GM12891 (cell line): ENCODE measurements at places on chromosomes 4 and X.

DNA sequence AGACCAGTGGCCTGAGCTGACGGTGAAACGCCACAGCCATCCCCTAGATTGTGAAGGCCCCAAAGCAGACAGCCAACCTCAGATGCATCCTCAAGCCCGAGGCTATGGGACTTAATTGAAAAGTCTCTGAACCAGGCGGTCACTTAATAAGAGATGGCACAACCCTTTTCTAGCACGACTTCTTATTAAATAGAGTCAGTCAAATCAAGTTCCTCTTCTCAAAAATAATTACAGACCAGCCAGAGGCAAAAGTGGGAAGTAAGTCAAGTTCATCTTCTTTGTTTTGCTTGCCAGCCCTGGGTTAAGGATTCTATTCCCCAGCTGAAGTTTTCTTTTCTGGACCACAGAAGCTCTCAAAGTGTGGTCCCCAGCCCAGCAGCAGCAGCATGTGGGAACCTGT lies 9.7 kb upstream of the SH3KBP1 start:
- DNase-seq = no peak

GRCh38 chr4:38804654-38805295 lies at the start of gene TLR1:
TSS of gene TLR1 (minus strand) at chr4:38804791. CDS start at chr4:38798831, 5,960 bp downstream.
- DNase-seq = no peak

- DNase-seq = no peak
Measured at GRCh38 chr4:14853176-14853943, 148.9 kb upstream of the CPEB2 start.

DNA sequence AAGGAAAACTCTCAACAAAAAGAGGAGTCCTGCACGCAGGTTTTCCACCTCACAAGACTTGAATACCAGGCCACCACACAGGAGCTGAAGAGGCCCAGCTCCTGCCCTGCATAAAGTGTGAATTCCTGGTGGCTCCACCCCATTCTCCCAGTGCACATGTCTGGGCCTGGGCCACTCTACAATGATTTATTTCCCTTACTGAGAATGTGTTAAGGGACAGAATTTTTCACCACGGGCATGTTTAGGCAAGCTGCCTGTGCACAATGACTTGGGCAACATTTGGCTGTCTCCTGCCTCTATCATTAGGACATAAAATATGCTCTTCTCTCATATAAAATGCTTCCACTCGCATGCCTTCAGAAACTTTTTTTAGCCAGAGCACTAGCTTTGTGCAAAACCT lies 197.1 kb downstream of the SLC7A11 start:
- DNase-seq = no peak

DNA sequence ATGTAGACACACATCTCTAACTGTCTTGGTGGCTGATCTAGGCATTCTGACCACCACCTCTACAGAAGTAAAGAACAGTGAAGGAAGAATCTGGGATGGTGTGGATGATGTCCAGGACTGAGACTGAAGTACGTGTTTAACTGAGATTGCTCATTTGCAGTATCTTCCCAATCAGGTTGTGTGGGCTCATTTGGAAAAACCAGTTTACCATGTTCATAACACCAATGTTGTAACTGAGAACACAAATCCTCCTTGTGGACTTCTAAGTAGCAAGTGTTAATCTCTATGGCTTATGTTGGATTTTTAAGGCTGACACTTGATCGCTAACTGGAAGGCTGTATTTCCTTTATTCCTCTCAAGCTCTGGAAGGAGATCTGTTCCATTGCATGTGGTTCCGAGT lies 144.7 kb downstream of the ZNF518B start:
- DNase-seq = no peak

DNA sequence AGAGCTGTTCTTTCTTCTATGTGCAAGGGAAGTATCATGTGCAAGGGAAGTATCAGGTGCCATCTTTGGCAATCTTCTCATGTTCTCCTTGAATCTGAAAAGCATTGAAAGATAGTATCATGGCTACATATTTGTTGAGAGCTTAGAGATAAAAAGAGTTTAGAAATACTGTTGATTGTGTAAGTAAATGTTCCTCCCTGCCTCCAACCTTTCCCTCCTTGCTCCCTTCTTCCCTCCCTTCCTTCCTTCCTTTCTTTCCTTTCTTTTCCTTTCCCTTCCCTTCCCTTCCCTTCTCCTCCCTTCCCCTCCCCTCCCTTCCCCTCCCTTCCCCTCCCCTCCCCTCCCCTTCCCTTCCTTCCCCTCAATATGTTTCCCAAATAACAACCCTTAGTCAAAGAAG lies 108.7 kb downstream of the GBA3 start:
- DNase-seq = no peak

DNA sequence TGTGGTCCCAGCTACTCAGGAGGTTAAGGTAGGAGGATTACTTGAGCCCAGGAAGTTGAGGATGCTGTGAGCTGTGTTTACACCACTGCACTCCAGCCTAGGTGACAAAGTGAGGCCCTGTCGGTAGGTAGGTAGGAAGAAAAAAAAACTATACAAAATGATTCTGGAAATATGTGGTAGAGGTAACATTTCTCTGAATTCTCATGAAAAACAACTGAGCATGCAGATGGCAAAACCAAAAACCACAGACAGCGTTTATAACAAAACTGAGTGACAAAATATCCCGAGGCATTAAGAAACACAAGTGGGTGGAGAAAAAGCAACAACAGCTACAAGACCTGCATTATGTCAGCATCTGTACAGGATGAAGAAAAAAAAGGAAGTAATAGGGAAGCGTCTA lies 211.7 kb downstream of the DLG3 start:
- no peak for DNase-seq

GRCh38 chrX:101164766-101165590 lies 54.6 kb upstream of the DRP2 start:
- DNase-seq = no peak

- no peak for DNase-seq
Measured at GRCh38 chr4:45199736-45200135, 473.4 kb upstream of the GNPDA2 start.

DNA sequence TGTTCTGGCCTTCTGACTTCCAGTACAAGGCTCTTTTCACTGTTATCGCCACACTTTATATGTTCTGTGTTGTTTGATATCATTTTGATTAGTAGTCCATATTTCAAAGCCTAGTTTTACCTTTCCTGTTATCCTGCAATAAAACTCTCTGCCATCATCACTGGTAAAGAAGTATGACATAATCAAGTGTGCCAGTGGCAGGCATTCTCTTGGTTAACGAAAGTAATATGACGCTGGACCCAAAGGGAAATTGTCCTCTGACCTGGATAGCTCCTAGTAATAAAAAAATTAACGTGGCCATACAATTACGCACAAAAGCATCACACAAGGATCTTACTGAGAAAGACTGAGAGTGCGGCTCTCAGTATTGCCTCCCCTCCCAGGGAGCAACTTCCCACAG lies 33.8 kb downstream of the DGKK start:
- no peak for DNase-seq

GRCh38 chr4:37981425-37981824 lies 21.2 kb downstream of the PTTG2 start:
- no peak for DNase-seq

- no peak for DNase-seq
Measured at GRCh38 chr4:5503336-5503936, 204.9 kb downstream of the EVC2 start.

DNA sequence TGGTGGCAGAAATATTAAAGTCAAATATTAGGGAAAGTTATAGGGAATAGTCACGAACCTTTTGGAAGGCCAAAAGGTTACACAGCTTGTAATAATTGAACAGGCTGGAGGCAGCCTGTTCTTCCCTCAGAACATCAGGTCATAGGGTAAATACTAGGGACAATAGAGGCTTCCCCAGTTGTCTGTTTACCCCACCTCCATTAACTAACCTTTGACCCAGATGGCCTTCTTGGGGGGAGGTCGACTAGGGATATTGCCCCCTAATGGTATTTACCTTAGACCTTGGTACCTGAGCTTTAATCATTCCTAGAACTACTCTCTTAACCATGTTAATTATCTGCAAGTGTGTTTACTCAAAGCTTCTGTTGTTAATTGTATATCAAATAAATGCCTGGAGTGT lies 26.0 kb downstream of the C4orf17 start:
- no peak for DNase-seq

DNA sequence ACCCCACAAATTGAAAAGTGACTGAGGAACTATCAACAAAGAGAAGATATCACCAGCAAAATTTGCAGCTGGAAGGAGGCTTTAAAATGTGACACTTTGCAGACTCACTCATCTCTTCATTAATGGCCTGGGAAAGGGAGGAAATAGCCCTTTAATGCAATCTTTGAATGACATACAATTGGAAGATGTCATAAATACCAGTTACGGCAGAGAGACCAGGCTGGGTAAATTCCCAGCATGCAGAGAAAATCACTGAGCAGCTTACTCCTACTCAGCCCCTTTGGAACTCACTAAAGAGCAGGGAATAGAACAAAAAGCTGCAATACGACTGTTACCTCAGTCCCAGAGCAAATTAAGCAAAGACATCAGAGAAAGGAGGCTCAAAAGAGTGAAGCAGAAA lies 238.9 kb downstream of the HS3ST1 start:
- no peak for DNase-seq

DNA sequence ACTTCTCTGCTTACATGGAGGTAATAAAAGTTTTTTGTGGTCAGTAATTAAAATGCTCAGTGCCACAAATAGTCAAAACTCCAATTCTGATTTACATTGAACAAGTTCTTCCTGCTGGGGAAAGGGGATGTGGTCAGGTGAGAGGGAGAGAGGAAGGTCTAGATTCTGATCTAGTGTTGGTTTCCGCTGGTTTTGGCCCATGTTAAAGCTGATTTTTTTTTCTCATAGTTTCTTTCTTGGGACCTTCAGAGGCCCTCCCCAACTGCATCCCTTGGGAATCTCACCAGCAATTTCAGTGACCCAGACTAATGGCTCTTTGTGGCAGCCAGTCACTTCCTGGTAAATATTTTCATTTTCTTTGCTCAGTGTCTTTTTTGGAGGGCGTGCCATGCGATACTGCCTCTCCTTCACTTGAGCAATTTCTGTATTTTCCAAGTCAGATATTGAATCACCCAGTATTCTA lies 332.7 kb downstream of the RAPGEF2 start:
- DNase-seq = no peak

DNA sequence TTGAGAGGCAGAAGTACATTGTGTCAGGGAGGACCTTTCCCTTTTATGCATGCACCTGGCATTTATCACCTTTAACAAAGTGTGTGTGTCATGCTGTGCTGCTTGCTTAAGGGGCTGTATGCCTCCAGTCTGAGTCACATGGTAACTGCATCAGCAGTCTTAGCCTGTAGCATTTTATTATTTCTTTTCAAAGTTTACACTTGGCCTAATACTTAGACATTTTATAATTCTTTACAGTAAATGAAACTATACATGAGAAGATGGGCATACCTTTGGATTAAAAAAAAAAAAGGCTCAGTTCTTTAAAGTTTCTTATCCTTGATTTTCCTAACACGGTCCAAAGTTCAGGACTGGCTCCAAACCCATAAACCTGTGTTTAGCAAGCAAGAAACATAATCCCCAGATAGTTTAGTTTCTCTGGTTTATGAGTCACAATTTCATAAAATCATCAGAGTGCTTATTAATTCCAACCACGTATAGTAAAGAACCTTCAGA lies 14.6 kb downstream of the NPNT start:
- DNase-seq = no peak

DNA sequence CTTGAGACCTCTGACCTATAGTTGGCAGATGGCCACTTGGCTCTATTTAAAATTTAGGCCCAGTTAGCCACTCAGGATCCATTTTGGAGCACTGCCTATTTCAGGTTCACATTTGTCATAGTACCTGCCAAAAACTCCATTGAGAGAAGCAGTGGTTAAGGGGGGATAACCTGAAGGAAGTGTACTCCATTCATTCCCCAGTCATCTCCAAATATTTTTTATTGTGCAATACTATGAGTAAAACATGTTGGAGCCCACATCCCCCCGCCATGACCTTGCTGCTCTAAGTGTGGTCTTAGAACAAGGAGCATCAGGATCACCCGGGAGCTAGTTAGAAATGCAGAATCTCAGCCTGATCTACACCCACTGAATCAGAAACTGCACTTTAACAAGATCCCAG lies 21.1 kb downstream of the PLP1 start:
- no peak for DNase-seq

- no peak for DNase-seq
Measured at GRCh38 chrX:79270401-79270800, 96.7 kb downstream of the ITM2A start.

GRCh38 chr4:87911252-87911774 lies 64.2 kb upstream of the SPP1 start:
- DNase-seq = no peak

GRCh38 chr4:110619463-110620247 lies 3.2 kb downstream of the PITX2 start:
- DNase-seq = no peak

GRCh38 chrX:74119016-74119910 lies 184.7 kb upstream of the ZCCHC13 start:
- DNase-seq = no peak

DNA sequence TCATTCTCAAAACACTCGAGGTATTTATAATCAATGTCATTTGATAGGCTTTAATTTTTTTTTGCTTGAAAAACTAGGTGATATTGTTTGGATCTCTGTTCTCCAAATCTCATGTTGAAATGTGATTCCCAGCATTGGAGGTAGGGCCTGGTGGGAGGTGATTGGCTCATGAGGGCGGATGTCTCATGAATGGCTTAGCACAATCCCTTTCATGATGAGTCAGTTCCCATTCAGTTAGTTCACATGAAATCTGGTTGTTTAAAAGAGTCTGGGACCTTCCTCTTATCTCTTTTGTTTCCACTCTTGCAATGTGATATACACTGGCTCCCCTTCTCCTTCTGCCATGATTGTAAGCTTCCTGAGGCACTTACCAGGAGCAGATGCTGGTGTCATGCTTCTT lies 638.7 kb downstream of the DMD start:
- DNase-seq = no peak

- no peak for DNase-seq
Measured at GRCh38 chrX:24877288-24877664, 138.5 kb downstream of the ARX start.

GRCh38 chr4:145613566-145614232 lies 5.5 kb upstream of the MMAA start:
- DNase-seq = no peak

DNA sequence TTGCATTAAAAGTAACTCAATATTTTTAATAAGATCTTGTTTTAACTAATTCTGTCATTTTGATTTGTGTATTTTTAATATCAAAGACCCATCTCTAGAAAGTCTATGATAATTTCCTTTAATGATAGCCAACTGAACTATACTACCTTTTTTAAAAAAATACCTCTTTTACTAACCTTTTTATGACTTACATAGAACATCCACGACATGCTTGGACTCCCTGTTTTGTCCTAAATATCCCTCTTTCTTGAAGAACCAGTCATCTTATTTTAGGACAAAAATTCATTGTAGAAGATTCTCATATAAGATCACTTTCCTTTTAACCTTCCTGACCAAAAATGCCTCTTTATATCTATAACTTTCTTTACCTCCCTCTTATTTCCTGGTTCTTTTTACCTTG lies 76.8 kb upstream of the GC start:
- DNase-seq = no peak

DNA sequence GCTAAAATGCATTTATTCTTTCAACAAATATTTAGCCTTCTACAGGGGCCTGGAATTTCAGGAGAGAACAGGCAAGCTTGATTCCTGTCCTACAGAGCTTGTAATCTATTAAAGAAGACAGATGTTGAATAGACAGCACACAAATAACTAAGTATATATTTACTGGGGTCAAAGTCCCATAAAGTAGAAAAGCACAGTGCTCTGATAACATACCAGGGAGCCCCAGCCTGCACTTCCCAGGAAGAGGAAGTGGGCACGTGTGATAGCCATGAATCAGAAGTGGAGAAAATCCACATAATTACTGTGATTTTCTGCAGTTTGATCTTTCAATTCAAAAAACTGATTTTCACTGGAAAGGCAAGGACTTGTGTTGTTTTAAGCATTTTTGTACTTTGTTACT lies 129.1 kb downstream of the EGF start:
- DNase-seq = no peak

- DNase-seq = no peak
Measured at GRCh38 chr4:77576351-77576750, 29.3 kb upstream of the CXCL13 start.
